ENCODE measurements at places on chromosomes 3 and 15.

GRCh38 chr3:131702146-131702545 is 199.4 kb upstream of the MRPL3 start:
- no peak for DNase-seq

DNA sequence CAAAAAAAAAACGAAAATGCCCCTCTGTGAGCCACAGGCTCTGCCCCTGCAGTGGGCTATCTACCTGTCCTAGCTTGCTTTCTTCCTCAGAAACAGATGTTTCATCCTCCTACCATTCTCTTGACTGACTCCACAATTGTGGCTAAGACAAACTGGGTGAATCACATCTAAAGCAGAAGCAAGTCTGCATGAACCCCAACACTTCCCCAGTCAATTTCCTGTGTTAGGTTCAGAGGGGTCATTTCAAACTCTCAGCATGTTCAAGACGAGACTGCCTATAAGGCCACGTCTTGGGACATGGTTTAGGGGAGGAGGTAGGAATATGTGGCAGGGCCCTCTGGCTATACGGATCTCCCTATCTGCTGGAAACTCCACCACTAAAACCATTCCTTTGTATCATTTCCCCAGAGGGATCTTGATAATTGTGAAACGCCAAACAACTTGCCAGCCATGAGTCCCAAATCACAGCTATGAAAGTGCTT is 28.6 kb upstream of the ANKDD1A start:
- DNase-seq, result no peak

GRCh38 chr3:42300013-42300412 is 34.0 kb upstream of the CCK start:
- no peak for DNase-seq

DNA sequence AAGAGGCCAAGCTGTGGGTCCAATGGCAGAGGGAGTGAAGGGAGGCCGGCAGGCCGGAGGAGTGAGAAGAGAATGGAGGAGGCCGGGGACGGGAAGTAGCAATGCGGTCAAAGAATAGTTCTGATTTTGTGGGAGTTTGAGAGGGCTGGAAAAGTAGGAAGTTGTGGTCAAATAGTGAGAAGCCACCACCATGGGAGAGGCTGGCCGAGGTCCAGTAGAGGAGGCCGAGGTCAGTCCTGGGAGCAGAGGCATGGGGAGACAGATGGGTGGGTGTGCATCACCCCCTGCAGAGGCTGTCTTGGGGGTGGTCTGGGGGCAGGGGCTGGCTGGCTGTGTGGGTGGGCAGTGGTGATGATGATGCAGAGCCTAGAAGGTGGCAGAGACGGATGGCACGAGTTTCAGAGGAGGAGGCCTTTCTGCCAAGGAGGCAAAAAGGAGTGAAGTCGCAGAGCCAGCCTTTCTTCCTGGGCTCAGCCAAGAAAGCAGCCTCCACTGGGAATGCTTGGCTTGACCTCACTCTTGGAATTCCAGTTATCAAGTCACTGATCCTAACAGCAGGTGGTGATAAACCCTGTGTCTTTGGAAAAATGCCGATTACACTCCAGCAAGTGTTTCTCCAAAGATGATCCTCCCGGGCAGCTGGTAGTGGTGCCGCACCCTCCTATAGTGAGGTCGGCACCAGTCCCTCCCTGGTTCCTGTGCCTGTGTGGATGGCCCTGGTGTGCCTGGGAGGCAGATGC is 57.3 kb downstream of the ARNT2 start:
- DNase-seq, result no peak

- no peak for DNase-seq
These were observed 2.8 kb downstream of the ADAMTS17 start for GRCh38 chr15:100338971-100339444.

GRCh38 chr3:194768586-194768985 is 82.9 kb downstream of the FAM43A start:
- no peak for DNase-seq

- DNase-seq, result no peak
These were observed 30.5 kb downstream of the ITGB5 start for GRCh38 chr3:124856677-124857076.

DNA sequence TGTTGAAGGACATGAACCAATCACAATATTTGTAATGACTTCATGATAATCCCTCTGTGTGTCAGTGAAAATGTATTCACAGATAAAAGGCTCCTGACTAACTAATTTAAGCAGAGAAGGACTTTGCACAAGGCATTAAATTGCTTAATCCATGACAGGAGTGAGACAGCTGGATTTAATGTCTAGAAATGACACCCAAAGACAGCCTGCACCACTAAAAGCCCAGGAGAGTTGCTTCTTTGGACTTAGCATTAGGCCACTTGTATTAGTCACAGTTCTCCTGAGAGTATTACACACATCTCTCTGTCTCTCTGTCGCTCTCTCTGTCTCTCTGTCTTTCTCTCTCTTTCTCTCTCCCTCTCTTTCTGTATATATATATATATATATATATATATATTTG is 180.4 kb downstream of the GOLGA8K start:
- no peak for DNase-seq

GRCh38 chr3:196533260-196533681 is 18.1 kb upstream of the SMCO1 start:
- DNase-seq, result no peak
